Dorsolateral prefrontal cortex (tissue), 122 donors: ENCODE measurements at places on chromosomes 5 and 9. TPM values are rescaled to one million over a fixed set of nuclear protein-coding genes. Genes with fewer than 3 reads are reported as not detected.

DNA sequence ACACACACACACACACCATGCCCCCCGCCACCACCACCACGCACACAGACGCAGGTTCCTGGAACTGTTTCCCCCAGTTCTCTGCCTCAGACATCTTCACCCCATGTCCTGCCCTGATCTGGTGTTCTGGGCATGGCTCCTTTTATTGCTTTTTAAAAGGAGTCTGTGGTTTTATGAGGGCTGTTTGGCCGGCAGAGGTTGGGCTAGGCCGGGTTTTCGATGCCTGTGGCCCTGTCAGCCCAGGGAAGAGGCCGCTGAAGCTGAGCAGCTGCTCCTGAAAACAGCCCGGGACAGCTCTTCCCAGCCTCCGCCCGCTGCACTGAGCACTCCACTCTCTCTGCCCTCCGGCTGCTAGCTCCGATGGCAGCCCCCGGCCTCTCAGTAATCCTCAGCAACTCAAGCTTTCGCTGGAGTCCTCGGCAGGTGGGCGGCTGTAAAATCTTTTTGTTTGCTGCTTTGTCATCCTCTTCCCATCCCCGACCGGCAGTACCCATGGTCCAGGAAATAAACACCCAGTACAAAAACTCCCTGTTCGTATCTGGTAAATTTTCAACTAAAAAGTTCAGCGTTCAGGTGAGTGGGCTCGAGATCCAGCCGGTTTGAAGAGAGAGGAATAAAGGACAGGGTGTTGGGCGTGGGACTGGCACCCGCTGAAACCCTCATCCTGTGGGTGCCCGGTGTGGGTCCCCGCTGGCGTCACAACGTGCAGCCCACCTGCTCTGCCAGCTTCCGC is 103.0 kb upstream of the ERCC6L2 start:
- DNase-seq, result peak; percentile 45

DNA sequence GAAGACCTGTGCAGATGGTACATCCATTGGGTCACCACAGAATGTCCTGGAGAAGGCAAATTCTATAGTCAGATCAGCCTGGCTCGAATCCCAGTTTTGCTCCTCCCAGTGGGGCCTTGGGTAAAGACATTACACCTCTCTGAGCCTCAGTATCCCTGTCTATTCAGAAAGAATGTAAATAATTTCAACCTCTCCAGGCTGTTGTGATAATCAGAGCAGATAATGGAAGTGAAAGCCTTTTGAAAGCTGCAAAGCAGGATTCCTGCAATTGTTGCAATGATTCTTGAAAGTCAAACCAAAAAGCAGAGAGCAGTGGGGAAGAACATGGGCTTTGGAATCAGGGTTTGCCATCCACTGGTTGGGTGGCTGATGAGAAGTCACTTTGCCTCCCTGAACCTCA is 63.2 kb downstream of the LHX2 start:
- no peak for DNase-seq

- DNase-seq, result no peak
Observed at GRCh38 chr9:86202338-86202882, 57.0 kb downstream of the C9orf153 start.

DNA sequence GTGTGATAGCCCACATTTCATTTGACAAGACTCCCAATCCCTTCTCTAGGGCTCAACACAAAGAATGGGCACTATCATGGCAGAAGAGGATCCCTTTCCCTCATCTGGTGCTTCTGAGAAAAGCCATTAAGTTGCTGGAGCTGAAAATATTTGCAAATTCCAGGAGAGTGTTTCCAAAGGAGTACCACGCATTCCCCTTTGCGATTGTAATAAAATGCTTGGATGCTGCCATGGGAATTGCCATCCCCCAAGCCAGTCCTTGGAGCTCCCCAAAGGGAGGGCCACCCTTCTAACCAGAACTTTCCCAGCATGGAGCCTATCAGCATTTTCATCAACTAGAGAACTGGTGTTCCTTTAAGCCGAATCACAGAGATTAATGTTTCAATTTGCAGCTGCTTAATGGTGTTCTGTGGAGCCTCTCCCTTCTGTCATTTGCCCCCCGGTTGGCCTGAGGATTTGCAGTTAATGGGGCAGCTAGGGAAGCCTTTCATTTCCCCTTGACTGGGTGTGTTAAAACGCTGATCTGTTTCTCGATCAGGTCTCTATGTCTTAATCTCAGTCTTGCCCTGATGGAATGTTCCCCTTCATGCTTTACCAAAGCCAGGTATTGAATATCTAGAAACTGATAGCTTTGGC is 133.0 kb downstream of the ENC1 start:
- no peak for DNase-seq

- DNase-seq, result no peak
Observed at GRCh38 chr5:120092649-120093048, 371.5 kb upstream of the PRR16 start.

GRCh38 chr5:141870228-141870627 is 8.0 kb downstream of the PCDH1 start:
- no peak for DNase-seq

DNA sequence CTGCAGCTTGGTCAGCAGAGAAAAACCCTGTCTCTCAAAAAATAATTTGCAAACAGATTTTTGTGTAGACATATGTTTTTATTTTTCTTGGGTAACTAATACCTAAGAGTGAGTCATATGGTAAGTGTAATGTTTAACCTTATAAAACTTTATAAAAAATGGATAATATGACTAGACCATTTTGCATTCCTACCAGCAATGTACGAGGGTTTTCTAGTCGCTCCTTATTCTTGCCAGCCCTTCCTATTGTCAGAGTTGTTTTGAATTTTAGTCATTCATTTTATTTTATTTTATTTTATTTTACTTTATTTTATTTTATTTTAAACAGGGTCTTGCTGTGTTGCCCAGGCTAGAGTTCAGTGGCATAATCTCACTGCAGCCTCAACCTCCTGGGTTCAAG is 37.8 kb downstream of the RABGAP1 start:
- no peak for DNase-seq

DNA sequence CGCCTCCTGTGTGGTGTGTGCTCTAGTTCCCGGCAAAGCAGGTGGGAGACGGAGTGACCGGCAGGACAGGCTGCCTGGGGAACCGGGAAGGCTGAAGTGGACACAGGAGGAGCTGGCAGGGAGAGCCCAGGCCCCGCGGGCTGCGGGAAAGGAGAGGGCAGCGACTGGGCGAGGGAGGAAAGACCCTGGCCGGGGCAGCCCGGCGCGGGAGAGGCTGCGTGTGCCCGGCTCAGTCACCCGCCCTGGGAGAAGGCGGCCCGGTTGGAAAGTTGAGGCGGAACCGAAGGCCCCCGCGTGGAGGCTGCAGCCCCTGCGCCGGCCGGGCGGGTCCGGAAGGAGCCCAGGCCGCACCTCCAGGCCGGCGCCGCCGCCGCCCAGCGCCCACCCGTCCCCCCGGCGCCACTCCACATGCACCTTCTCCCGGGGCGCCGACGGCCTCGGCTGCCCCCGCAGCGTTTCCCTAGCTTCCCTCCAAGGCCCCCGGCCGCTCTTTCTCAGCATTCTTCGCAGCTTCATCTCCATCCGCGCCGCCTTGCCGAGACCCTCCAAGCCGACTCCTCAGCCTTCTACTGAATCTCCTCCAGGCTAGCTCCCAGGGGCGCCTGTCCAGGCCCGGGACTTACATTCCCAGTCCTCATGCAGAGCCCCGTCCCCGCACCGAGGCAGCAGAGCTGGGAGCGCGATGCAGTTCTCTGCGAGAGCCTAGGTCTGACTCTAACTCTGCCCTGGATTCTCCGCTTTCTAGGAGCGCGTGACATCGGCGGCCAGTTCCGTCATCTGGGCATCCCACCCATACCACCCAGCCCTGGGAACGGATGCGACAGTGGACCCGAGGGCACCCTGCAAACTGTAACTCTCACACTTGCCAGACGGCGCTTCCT is 152.0 kb downstream of the ERCC6L2 start:
- no peak for DNase-seq

- no peak for DNase-seq
Observed at GRCh38 chr5:14807471-14807870, 64.1 kb downstream of the ANKH start.

- DNase-seq, result no peak
Observed at GRCh38 chr5:134917070-134917815, 12.3 kb downstream of the PCBD2 start.

DNA sequence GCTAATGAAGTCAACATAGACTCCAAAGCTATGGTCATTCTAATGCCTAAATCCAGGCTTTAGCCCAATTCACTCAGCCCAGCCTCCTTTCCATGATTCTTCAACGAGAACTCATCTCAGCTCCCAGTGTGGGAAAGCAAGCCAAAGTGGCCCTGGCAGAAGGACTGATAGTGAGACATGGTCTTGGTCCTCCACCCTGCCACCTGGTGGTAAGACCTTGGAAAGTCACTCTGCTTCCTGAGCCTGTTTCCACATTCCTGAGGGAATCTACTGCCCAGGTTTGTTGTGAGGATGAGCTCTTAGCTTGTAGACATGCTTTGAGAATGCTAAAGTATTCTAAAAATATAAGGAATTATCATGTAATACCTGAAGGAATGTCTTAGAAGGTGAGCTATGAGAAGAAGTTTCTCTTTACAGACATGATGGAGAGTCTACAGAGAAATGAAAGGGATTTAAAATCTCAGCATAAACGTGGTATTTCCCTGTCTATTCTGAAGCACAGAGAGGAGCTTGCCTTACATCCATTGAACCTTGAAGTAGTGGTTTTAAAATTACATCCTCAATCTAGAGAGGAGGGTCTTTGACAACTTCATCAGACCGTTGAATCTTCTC is 173.5 kb downstream of the TRIM32 start:
- DNase-seq, result peak; percentile 67

DNA sequence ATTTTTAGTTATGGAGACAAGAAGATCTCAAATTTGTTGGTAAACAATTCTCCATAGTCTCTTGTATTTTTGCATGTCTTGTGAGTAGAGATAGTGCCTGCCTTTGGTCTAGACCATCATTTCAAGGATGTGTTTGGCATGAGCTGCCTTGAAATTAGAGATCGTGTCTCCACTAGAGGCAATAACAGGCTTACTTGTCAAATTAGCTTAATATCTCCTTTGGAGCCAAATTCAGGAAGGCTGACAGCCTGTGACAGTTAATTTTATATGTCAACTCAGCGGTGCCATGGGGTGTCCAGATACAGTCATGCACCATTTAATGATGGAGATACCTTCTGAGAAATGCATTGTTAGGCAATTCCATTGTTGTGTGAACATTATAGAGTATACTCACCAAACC is 24.8 kb upstream of the PRDM9 start:
- no peak for DNase-seq

- no peak for DNase-seq
Observed at GRCh38 chr9:11743356-11743755, 949.8 kb upstream of the TYRP1 start.

- DNase-seq, result no peak
Observed at GRCh38 chr5:37626266-37626665, 213.6 kb downstream of the GDNF start.

DNA sequence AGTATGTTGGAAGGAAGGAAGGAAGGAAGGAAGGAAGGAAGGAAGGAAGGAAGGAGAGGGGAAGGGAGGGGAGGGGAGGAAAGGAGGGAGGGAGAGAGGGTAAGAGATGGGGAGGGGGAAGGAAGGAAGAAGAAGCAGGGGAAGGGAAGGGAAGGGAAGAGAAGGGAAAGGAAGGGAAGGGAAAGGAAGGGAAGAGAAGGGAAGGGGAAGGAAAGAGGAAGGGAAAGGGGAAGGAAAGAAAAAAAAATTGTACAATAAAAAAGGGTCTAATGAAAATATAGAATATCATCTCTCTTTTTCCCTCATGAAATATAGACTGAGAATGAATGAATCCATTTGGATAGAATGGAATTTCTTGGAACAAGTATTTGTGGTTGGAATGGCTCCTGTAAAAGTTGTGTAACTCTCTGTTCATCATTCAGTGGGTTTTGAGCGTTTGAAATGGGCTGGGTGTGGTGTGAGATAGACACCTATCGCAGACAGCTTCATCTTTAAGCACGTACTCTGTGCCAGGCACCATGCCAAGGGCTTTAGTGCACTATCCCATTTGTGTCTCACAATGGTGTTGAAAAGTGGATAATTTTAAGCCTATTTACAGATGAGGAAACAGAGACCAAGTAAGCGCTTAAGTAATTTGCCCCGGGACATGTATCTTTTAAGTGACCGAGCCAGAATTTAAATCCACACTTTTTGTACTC is 11.6 kb upstream of the PAPPA start:
- DNase-seq, result no peak

DNA sequence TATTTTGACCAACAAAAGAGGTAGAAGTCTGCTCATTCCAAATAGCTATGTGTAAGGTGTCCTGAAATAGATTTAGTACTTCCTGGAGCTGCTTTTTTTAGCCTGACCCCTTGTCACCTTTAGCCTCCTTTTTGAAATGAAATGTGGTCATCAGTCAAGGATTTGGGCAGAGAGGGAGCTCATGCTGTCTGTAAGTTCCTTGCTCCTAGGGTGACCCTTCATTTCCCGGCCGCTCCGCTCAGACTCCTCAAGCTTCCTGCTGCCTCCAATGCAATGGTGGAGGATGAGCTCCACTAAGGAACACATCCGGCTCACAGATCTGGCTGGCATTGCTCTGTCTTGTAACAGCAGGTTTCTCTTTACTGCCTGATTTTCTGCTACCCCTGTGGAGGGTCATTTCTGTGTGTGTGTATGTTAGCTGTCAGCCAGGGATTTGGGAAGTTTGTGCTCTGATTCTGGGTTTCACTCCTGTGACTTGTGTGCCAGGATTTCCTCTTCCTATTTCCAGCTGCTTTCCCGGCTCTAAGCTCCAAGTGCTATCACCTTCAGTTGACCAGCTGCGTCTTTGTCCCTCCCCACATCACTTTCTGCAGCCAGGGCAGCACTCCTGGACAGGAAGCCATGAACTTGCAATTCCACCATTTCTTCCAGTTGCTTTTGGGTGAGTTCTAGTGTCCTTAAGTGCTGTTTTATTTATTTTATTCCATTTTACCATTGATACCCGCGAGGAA is 265.9 kb downstream of the ICE1 start:
- DNase-seq, result no peak

Gene SNCAIP
- total RNA-seq, result 10.4 TPM

DNA sequence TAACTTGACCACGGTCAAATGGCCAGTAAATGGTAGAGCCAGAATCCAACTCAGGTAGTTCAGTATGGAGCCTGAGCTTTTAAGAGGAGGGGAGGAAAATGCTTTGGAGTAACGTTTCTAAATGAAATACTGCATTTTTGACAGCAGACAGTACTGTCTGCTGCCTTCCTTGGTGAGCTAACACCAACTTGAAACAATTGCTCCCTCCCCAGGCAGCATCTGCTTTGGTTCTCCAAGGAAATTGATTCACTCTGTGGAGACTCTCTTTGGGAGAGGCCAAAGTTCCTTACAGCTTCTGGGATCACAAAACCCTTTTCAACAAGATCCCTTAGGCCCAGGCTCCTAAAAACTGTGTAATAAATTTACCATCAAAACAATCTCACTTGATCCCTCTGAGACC is 75.2 kb upstream of the SSBP2 start:
- no peak for DNase-seq

Gene CACNA1B
- 51.4 TPM for total RNA-seq

DNA sequence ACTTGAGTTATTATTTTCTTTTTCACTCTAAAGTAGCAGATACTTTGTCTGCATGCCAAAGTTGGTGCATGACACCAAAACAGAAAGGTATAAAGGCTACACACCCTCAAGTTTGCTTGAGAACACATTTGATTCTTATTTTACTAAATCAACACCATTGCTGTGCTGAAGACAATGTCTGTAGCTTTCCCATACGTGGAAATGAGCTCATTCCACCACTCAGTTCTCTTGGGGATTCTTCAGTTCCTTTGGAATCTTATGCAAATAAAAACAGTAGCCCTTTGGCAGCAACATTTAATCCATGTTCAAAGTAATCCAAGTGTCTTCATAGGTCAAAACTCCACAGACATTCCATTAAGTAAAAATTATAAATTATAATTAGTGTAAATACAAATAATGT is 264.9 kb downstream of the TLE1 start:
- DNase-seq, result no peak
